D341Med (cell line): ENCODE measurements at places on chromosomes 6 and 20.

DNA sequence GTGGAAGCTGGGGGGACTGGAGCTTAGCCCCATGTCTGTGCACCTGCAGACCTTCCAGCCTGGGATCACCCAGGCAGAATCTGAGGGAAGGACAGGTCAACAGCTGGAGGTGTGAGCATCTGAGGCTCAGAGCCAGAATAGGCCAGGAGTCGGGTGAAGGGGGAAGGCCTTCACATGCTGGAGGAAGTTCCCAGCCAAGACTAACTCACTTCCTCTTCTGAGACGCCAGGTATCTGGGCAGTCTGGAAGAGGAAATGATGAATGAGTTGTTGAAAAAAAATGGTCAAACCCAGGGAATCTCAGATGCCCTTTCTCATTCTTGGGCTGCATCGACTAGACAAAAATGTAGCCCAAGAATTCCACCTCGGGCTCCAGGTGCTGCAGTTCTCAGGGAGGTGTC lies 73.6 kb upstream of the TIAM2 start:
- no peak for DNase-seq

DNA sequence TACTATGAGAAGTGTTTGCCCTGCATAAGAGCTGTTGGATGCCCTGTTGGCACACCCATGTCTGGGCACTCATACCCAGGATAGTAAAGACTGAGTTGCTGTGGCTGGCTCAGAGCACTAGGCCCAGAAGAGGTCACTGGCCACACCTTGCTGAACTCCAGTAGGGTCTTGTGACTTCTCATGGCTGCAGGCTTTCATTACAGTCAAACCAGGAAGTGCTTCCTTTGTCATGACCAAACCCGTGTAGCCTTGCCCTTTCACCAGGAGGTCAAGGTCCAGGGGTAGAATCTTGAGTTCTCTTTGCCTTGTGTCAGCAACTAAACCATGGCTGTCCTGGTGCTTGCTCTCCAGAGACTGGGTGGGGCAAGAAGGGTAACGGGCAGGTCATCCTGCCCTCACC lies 49.5 kb downstream of the CD164 start:
- no peak for DNase-seq

DNA sequence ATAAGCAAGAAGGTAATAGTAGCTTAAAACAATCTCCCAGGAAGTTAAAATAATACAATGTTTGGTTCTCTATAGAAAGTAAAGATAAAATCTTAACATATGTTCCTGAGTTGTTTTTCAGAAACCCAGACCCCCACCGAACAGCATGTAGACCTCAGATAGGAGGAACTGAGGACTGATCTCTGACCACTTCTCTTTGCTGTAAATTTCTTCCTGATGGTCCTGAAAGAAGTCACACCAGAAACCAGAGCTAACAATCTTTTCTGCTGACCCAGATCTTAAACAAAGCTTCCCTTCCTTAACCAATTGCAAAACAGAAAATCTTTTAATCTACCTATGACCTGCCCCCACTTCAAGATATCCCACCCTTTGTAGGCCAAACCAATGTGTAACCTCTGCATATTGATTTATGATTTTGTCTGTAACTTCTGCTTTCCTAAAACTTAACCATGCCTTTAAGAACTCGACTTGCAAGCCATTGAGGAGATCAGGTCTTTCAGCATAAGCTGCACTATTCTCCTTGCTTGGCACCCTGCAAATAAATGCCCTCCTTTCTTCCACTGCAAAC lies 21.9 kb upstream of the BEND6 start:
- DNase-seq, result no peak

- peak; percentile 93 for DNase-seq
Observed at GRCh38 chr6:1313767-1314503, 2.0 kb downstream of the FOXQ1 start.

- no peak for DNase-seq
Observed at GRCh38 chr6:35048031-35048613, 93.0 kb downstream of the TCP11 start.

DNA sequence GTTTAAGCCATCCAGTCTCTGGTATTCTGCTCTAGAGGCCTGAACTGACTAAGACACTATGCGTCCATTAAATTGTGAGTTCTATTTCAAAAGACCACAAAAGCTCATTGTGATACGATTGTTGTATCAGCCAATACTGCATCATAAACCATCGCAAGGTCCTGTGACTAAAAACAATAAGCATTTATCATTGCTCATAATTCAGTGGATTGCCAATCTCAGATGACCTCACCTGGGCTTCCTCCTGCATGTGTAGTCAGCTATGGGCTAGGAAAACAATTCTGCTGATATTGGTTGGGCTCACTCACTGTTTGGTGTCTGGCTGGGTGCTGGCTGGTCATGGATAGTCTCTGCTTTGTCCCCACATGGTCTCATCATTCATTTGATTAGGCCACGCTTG lies 592.7 kb upstream of the BTBD3 start:
- no peak for DNase-seq

DNA sequence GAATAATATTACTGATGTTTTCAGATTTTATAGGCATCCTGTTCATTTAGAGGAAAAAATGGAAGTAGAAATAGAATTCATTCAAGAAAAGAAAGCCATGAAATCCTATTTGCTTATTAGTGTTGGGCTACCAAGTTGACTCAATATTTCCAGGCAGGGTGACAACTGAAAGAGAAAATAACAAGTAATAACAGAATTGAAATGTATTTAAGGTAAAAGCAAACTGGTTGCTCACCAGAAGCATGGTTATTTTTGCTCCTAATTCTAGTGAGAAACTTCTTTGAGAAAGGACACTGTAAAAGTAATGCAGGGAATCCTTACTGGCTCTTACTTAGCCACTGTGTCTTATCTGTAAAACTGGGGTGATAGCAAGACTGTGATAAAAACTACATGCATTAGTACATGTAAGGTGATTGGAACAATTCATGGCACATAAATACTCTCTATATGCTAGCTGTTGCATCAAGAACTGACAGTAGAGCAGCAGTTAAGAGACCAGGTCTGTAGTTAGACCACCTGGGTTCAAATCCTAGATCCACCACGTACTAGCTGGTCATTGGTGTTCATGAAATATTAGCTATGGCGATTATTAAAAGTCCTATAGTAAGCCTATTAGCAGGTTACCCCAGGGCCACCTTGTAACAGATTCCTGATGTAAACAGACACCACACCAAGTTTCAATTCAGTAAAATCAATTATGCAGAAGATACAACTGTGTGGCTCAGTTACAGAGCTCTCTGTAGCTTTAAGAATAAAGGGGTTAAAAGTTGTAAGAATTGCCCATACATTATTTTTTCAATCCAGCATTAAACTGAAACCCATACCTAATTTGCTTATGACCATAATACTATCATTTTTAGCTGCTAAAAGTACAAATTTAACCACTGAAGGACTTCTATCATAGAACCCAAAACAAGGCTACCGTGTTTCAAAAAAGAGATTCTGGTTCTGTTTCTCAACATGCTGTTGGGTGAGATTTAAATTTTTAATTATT lies 159.2 kb upstream of the COL21A1 start:
- DNase-seq, result no peak

GRCh38 chr6:138570725-138571029 lies 71.4 kb upstream of the NHSL1 start:
- DNase-seq, result no peak

DNA sequence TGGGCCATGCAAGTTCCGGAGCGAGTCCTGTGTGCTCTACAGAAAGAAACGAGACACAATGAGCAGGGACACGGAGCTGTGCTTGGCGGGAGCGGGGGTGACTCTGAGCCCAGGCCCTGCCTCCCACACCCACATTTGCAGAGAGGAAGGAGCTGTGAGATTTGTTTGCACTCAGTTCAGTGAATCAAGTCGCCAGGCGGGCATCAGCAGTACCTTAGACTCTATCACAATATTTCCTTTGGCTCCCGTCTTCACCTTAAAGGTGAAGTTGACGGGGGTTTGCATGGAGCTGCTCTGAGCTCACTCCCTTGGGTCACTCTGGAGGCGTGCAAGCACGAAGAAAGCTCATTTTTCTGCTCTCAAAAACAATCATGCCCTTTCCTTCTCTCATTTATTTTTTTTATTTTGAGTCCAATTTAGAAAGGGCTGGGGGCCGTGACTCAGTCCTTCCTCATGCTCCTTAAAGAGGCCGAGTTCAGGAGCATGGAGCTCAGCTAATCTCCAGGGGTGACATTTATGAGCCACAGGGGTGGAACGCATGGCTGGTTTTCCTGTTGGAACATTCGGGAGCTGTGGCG lies 188.2 kb downstream of the NFATC2 start:
- no peak for DNase-seq

DNA sequence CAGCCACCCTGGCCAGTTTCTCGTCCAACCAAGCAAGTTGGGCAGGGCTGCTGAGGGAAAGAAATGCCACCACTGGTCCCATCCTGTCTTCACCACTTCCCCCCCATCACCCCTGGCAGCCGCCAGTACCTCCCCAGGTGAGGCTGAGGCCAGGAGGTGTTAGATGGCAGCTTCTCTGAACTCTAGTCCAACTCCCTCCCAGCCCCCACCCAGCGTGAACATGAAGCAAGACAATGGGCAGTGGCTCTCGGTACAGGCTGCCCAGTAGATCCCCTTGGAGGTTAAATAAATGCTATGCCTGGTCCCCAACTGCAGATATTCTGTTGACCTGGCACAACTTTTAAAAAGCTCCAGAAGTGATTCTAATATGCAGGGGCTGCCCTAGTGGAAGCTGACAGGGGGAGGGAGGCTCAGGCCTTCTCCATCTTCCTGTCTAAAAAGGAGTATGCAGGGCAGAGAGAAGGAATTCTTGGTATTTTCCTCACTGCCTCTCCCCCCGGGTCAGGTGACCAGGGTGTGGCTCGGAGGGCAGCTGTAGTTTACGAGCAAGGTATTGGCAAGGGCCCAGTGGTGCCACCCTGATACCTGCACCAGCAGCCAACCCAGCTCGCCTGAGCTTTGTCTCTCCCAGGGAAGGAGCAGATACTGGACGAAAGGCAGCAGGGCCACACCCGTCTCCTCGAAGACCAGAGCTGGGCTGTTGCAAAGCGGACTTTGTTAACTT lies 25.7 kb downstream of the KCNK5 start:
- DNase-seq, result no peak

- no peak for DNase-seq
Observed at GRCh38 chr6:156599366-156599765, 177.8 kb upstream of the ARID1B start.

DNA sequence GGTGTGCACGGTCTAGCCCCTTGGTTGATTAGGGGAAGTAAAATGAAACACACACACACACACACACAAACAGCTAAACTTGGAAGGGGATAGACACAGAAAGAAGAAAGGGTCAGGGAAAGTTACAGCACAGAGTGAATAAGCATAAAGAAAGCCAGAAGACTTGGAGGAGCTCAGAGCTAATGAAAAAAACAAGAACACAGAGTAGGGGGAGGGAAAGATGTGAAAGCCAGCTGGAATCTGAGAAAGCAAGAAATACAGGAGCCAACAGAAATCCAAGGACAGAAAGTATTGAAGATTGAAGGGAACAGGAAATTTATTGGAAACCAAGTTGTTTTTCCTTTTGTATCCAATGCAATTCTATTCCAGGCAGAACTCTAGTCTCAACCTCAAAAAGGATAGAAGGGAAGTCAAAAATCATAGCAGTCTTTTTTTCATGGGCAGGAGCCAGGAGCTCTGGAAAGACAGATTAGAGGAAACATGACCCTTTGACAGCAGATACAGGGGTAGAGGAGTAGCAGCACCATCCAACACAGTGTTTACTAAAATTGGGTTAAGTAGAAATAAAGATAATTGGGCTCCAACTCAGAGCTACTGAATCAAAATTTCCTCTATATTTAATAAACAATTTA lies 10.1 kb downstream of the HMGCLL1 start:
- no peak for DNase-seq

GRCh38 chr6:108684771-108685329 lies 124.1 kb downstream of the FOXO3 start:
- DNase-seq, result no peak

- DNase-seq, result no peak
Observed at GRCh38 chr6:147942363-147942762, 400.3 kb upstream of the SASH1 start.

DNA sequence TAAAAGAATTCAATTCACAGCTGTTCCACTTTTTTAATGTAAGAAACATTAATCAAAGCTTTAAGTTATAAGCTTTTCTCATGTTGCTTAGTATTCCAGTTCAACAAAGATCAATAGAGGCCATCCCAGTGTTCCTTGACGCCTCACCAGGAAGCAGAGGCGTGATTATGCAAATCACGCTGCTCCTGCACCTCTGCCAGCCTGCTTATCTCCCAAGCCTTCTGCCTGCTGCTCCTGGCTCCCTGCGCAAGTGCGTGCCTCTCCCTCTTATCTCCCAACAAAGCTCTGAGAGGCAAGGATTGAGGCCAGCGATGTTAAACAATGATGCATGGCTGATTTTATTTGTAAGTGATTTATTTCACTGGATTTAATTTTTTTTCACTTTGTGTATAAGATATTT lies 42.8 kb downstream of the INSM1 start:
- DNase-seq, result peak; percentile 87

DNA sequence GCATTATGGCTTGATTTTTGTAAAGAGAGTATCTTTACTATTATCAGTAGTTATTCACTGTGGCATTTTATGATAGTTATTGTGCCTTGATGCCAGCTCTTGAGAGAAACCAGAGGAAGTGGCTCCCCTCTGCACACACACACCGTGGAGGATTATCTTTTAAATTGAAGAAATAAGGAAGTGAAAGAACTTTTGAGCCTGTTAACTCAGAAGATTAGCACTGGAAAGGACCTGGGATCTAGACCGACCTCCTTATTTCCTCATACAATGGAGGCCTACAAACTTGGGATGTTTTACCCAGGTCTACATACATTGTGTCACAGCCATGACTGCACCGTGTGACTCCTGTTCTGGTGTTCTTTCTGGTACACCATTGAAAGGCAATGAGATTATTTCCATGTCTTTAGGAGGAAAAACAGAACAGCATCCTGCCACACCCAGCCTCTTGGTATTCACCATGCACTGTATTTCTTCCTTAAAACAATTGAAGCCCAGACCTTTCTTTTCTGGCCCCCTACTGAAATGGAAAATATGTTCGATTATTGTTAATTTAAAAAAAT lies 40.6 kb downstream of the HECA start:
- DNase-seq, result no peak
